Stimulated activated CD4-positive, alpha-beta T cell treated with anti-CD3 and anti-CD28 coated beads, Interleukin-1b, Interleukin-23, amount 100 ng/mL, for 1 hour (primary cell): ENCODE measurements at places on chromosomes 12 and 14.

GRCh38 chr12:92537290-92537960 is 165.4 kb upstream of the PLEKHG7 start:
- DNase-seq: no peak

DNA sequence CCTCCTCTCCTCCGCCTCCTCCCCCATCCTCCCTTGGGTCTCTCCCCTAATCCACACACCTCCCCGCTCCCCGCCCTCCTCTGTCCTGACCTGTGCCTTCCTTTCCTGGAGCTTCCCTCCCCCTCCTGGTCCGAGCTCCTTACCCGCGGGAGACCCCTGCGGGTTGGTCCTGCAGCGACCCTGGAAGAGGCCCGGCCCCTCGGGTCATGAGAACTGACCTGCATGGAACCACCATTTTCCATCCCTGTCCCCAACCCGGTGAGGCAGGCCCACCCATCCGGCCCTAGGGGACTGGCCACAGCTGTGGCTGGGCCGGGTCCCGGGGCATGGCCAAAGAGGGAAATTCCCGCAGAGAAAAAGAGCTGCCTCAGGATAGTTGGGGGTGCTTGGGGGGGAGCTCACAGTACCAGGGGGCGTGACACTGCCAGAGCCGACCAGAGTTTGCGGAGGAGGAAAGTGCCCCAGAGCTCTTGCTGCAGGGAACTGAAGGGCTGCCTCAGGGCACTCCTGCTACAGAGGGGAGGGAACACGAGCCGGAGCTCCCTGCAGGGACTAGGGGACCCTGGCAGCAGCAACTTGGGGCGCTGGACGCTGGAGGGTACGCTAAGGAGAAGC is 613 bp downstream of the ARHGEF40 start:
- no peak for DNase-seq

DNA sequence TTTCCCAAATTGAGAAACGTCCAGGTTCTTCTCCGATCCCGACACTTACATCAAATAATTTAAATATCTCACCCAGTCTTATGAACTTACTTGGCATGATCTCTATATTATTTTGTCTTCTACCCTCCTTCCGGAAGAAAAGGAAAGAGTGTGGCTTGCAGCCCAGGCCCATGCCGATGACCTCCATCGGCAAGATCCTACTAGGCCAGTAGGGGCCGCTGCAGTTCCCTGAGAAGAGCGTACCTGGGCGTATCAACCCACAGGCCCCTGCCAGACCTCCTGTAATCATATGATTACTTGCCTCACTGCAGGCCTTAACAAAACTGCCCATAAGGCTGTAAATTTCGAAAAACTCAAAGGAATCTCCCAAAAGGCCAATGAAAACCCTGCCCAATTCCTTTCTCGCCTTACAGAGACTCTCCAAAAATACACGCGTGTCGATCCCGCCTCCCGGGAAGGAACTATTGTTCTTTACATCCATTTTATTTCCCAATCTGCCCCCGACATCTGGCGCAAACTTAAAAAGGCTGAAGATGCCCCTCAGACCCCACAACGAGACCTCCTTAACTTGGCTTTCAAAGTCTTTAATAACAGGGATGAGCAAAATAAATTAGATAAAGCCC is 69.6 kb downstream of the MOK start:
- DNase-seq: peak; percentile 41

- no peak for DNase-seq
Observed at GRCh38 chr14:51513281-51513680, 138.4 kb upstream of the FRMD6 start.

GRCh38 chr14:57747036-57747435 is 118.9 kb downstream of the SLC35F4 start:
- no peak for DNase-seq

GRCh38 chr12:76560086-76560491 is 518 bp upstream of the OSBPL8 start:
- DNase-seq: no peak

- DNase-seq: no peak
Observed at GRCh38 chr12:4228122-4228580, 45.4 kb upstream of the CCND2 start.

DNA sequence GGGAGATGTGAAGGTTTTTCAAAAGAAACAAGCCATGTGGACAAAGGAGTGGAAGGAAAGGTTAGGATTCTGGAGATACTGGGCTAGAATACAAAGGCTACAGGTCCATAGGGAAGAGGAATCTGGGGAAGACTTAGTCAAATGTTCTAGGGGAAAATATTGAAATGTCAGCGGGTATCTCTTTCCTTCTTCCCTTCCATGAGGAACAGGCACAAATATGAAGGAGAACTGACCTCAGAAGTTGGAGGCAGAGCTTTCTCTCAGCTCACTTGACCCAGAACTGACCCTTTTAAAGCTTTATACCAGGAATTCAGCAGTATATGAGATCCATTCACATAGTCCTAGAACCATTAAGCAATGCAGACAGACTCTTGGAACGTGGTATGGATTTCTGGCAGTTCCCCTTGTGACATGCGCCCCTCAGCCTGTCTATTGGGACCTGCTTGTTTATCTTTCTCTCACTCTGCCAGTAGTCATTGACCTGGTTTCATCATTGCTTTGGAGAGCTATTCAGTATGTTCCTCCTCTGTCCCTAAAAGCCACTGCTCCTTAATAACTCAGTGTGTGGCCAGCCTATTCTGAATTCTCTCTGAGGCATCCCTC is 43.0 kb upstream of the GSG1 start:
- DNase-seq: no peak

GRCh38 chr14:36751920-36752319 is 90.3 kb downstream of the PAX9 start:
- no peak for DNase-seq

DNA sequence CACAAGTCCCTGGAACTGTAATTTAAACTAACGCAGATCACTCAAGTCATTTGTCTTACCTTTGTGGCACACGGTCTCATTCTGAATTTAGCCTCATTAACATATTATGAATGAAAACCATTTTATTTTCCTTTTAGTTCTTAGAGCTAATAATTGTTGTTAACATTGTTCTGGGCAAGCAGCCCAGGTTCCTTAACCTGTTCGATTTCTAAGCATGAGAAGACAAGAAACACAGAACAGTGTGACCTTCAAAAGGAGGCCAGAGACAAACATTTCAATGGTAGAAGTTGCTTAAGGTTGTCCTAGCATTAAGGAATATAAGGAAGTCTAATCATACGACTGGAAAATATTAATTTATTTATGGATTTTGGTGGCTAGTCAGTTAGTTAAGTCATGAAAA is 35.2 kb downstream of the PIWIL1 start:
- DNase-seq: no peak

DNA sequence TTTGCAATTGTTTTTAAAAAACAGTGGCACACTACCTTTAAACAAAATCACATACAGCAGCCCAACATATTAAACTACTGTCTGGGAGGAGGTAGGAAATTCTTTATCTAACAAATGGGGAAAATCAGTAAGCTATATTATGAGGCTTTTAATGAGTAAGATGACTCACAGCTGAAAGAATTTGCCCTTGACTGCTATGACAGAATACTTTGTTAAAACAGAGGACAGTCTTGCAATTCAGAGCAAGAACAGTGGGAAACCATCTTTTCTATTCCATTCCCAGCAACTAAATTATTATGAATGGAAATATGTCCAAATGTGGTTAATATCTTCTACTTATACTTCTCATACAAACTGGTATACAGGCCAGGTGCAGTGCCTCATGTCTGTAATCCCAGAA is 49.2 kb upstream of the SGPP1 start:
- DNase-seq: no peak

DNA sequence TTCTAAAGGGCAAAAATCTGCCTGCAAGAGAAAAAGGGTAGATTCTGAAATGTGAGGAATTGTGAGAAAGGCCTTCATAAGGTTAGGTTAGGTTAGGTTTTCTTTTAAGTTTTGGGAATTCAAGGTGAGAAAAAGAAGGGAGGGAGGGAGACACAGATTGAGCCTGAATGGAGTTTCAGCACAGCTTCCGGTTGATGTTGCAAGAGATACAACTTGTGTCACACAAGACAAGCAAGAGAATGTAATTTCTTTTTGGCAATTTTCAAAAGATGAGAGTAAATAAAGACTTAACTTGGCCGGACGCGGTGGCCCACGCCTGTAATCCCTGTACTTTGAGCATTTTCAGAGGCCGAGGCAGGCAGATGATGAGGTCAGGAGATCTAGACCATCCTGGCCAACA is 63.8 kb downstream of the CPSF2 start:
- no peak for DNase-seq

DNA sequence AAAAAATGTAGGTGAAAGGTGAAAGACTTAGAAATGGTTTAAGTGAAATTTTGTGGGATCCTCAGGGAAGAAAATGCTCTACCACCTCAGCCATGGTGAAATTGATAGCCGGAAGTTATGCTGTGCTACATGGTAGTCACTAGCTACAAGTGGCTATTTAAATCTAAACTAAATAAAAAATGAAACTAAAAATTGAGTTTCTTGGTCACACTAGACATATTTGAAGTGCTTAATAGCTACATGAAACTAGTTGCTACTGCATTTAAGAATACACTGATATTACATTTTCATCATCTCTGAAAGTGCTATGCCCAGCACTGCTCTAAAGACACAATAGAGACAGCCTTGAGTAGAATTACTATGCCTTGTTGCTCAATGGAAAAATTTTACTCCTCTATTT is 10.3 kb upstream of the SLCO1B3 start:
- no peak for DNase-seq
